ENCODE measurements at places on chromosomes 6 and 20.

GRCh38 chr6:168155821-168156741 is 77.1 kb upstream of the FRMD1 start:
- DNase-seq: no peak

DNA sequence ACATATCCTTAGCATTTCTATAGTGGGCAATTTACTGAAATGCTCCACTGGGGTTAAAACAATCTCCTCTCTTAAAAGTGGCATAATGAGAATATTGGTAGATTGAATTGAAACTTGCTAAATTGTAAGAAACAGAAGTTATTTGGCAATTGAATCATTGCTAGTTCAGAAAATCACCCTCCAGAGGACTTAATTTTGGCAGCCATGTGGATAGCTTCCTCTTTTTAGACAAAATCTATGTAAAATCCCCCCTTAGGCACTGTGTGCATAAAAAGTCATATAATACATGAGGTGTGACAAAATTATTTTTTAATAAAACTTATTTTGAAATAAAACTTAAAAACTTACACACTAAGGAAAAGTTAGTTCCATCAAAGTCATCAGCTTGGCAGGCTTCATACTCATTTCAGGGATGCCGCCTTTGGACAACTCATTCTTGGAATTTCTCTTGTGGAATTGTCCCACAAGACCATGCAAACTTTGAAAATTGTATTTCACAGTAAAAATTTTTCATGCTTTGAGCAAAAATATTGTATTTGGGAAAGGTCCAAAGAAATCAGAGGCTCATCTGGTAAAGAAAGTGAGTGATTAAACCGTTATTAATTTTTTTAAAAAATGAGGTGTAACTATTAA is 473.0 kb downstream of the BCKDHB start:
- DNase-seq: no peak

DNA sequence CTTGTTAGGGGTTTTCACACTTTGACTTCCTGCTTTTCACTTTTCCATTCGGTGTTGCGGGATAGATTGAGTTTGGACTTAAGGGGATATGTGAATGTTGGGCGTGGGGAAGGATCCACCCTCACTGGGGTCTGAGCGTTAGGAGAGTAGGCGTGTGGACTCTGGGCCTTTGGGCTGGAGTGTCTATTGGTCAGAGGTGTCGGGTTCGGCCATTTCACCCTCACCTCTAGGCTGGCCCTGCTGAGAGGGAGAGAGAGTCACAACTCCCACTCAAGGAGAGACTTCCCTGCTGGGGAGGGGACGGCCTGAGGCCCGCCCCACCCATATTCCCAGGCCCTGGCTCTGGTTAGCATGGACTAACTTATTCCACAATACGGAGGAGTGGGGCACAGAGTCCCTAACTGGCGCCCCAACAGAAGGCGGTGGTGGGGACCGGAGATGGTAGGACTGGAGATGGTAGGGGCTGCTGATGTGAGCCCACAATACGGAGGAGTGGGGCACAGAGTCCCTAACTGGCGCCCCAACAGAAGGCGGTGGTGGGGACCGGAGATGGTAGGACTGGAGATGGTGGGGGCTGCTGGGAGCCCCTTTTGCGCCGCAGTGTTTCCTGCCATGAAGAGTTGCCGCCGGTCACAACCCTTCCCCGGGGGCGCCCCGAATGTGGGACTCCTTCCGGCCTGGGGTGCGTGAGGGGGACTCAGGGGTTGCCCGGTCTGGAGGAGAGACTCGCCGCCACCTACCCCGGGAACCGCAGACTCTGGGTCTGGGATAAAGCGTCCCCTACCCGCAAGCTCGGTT is 1.4 kb upstream of the PTPRA start:
- DNase-seq: no peak

DNA sequence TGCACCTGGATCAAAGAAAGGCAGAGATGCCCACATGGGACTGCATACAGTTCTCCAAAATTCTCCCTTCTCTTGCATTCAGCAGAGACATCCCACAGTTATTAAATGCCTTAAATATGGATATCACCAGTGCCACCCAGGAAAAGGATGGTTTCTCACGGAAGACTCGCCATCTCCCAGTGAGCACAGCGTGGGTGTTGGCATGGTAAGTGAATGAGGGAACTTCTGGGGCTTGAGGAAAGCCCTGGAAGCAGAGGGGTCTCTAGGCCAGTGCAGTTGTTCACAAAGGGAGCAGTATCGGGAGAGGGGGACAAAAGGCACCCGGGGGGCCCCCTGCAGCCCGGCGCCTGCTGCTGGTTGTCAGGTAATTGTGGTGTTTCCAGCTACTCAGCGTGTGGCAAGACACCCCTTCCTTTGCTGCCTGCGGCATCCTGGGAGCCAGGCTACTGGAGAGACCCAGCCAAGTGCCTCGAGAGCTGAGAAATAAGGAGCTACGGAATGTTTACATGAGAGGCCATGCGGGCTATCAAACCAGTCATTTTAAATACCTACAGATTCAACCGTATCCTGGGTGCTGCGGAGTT is 125.4 kb downstream of the PXDC1 start:
- DNase-seq: no peak

GRCh38 chr6:154352898-154353585 is 3.6 kb downstream of the IPCEF1 start:
- DNase-seq: no peak

DNA sequence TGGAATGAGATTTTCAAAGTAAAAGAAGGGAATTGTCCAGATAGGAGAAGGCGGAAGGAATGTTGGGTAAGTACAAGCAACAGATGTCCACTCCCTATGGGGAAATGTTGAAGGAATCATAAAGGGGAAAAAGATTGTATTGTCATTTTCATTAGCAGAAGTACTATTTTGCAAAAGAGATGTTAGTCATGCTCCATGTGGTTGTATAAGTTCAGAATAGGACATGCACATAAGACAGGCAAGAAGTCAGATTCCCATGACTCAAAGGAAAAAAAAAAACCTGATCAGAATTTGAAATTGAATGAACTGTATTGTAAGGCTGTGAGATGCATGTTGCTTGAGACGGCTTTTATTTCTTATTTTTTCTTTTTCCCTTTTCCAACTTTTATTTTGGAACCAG is 36.8 kb downstream of the GRM1 start:
- DNase-seq: no peak

- DNase-seq: no peak
Observed at GRCh38 chr20:19932170-19932667, 84.9 kb upstream of the NAA20 start.

- DNase-seq: no peak
Observed at GRCh38 chr6:22017272-22017671, 279.6 kb downstream of the PRL start.

Measured in NCI-H446 (cell line).